Left renal pelvis (tissue), 4 donors: ENCODE measurements at places on chromosomes 1 and 21. TPM values are rescaled to one million over a fixed set of nuclear protein-coding genes. Genes with fewer than 3 reads are reported as not detected.

- DNase-seq = no peak
Observed at GRCh38 chr1:162007466-162007865, 16.2 kb downstream of the OLFML2B start.

- no peak for DNase-seq
Observed at GRCh38 chr1:10325521-10325920, 73.3 kb upstream of the PGD start.

DNA sequence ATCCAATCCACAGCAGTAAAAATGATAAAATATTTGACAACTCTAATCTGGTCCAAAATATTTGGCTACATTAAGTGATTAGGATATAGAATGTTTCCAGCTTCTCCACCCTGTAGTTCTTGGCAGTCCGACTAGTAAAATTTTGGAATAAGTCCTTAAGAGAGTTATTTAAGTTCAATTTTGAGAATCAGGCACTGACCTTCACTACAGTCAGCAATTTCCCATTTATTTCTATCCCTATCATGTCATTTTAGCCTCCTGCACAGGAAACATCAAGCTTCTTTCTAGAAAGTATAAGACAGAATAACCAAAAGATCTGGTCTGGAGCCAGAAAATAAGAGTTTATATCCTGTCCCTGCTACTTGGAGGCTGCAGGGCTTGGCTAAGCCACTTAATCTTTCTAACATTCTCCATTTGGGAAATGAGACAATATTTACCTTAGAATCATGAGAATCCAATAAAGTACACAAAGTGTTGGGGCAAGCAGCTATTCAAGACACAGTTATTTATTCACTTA lies 162.2 kb downstream of the DPYD start:
- peak; percentile 27 for DNase-seq

DNA sequence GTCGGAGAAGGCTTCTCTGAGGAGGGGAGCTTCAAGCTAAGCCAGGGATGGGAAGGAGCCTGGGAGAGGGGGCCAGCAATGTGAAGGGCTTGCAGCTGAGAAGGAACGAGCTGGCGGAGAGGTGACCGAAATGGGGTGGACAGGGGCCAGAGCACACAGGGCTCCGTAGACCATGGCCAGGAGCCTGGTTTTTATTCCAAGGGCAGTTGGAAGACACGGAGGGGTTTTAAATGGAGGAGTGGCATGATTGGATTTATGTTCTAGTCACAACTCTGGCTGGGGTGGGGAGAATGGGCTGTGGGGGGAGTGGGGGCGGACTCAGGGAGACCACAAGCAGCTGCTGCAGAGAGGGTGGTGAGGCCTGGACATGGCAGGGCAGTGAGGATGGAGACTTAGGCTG lies 5.1 kb upstream of the EPS8L3 start:
- DNase-seq = no peak

DNA sequence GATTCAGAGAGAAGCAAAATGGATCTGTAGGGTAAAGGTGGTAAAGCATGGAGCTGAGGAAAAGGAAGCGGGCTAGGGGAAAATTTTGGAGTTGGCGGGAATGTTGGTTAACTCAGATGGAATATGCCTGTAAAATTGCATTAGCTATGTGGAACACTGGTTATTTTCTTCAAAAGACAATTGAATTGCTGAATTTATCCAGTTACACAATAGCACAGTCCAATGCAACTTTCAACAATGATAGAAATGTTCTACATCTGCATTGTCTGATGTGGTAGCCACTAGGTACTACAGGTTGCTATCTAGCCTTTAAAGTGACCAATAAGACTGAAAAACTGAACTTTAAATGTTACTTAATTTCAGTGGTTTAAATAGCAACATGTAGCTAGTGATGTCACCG lies 315.2 kb downstream of the ASTN1 start:
- no peak for DNase-seq

The CAMK1G gene
- polyA plus RNA-seq = 4.9 TPM

- no peak for DNase-seq
Observed at GRCh38 chr1:230120289-230120920, 53.4 kb downstream of the GALNT2 start.

DNA sequence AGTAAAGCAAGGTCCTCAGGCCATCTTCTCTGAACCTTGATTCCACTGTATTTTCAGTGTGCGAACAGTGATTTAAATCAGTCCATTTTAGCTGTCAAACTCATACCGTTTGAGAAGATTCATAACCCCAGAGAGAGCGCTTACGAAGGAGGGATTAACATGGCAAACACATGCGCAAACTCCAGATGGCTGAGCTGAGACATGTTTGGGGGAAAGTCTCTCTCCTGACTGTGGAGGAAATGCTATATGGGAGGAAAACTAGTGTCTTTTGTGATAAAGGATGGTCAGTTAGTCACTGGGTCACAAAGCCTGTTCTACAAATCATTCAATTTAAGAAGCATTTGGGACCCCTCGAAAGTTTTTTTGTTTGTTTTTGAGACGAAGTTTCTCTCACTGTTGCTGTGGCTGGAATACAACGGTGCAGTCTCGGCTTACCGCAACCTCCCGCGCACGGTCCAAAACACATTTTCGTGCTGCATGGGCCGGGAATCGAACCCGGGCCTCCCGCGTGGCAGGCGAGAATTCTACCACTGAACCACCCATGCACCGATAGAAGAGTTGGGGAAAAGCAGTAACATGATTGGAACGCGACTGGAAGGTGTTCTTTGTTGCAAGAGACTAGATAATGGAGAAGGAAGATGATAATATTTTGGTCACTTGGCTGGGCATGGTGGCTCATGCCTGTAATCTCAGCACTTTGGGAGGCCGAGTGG lies 58.4 kb upstream of the CXADR start:
- DNase-seq = no peak

The TTC24 gene
- 0.89 TPM for polyA plus RNA-seq

The S100A12 gene
- polyA plus RNA-seq = not detected

DNA sequence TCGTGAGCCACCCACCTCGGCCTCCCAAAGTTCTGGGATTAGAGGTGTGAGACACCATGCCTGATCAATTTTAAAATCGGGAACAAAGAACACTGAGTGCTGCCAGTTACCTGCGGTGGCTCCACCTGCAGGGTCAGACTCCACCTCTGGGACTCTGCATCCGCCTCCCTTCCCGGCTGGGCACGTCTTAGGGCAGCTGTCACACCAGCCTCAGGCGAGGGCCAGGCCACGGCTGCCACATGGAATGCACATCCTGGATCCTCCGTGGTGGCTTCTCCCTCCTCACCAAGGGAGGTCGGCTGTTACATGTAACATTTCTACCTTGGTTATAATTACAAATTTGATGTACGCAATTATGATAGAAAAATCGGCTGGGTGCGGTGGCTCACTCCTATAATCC lies 5.9 kb upstream of the MXRA8 start:
- no peak for DNase-seq

GRCh38 chr1:185087101-185087500 lies 41.7 kb downstream of the RNF2 start:
- no peak for DNase-seq

DNA sequence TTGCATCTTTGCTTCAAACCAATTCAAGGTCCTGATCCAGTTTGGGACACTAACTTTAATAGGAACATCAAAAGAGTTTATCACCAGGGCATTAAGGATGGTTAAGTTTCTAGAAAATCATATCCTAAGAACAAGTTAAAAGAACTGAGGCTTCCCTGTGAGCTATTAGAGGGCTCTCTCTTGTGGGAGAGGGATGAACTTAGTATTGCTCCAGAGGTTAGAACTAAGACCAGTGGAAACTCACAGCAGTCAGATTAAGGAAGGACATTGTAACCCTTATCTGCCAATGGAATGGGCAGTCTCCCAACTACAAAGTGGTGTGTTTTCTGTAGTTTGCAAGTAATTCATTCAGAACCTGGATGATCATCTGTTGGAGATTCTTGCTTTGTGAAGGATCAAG lies 36.8 kb downstream of the UBE2U start:
- no peak for DNase-seq

GRCh38 chr1:44266400-44267344 lies 53.4 kb downstream of the DMAP1 start:
- DNase-seq = no peak

The FMO4 gene
- polyA plus RNA-seq = 15.7 TPM

DNA sequence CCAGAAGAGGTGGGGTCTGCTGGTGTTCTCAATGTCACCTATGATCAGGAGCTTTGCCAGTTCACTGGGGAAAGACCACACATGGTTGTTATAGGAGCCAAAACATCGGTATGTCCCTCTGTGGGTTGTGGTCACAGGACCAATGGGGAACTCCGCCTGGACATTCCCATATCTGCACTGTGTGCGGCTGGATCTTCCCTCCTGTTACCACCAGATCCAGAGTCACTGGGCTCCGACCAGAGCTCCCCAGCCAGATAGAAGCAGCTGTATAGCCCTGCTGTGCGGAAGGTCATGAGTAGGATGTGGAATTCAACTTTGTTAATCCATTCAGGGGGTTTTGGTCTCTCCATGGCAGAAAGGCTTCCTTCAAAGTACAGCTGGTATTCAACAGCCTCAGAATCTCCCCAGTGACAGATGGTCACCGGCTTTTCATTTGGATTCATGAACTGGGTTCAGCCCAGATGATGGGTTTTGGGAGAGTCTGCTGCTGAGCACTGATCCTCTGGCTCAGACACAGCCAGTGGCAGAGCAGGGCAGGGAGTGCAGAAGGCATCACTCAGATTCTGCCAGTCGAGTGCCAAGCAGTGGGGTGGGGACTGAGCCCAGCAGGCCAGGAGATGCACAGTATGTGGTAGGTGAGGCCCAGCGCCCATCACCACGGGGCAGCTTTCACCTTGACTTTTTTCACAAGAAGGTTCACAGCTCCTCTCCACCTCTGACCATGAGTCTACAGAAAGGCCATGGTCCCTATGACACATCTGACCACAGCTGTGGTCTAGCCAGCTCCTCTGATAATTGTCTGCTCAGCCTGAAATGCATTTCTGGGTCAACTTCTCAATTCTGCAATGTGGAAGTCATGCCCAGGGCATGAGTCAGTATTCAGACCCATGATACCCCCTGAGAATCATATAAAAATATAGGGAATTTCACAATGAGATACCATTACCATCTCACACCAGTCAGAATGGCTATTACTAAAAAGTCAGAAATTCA lies 2.9 kb upstream of the SHCBP1L start:
- DNase-seq = no peak

- DNase-seq = no peak
Observed at GRCh38 chr1:23171181-23171755, 2.6 kb upstream of the LUZP1 start.

GRCh38 chr1:219666242-219666641 lies 53.3 kb upstream of the ZC3H11B start:
- no peak for DNase-seq

DNA sequence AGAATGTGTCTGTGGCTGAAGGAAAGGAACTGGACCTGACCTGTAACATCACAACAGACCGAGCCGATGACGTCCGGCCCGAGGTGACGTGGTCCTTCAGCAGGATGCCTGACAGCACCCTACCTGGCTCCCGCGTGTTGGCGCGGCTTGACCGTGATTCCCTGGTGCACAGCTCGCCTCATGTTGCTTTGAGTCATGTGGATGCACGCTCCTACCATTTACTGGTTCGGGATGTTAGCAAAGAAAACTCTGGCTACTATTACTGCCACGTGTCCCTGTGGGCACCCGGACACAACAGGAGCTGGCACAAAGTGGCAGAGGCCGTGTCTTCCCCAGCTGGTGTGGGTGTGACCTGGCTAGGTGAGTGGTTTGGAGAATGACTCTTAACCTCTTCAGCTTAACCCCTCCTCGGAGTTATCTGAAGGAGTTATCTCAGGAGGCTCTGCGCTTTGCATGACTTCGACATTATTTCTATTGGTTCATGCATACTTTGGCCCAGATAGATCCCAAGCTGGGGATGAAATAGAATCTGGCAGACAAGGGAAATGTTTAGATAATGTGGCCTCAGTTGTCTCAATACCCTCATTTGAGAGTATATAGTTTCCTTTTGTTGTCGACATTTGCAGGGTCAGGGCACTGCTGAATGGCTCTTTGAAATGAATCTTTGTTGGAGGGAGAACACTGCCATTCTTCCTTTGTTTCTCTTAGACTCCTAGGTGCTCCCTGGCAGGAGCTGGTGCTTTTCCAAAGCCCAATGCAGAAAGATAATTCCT lies 39.7 kb downstream of the PTGFRN start:
- no peak for DNase-seq

DNA sequence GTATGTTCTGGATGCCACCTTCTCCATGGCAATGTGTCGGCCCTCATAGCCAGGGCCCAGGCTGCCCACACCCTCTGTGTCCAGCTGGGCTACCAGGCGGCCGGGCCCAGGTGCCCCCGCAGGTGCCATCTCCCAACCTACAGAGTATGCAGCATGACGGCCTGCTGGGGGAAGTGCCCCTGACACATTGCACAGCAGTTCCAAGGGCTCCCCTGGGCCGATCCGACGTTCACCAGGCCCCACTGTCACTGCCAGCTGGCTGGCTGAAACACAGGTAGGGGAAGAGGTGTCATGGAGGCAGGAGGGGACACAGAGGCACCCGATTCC lies 5.4 kb downstream of the IGSF8 start:
- DNase-seq = no peak

GRCh38 chr1:175317779-175318178 lies 125.2 kb upstream of the KIAA0040 start:
- no peak for DNase-seq

DNA sequence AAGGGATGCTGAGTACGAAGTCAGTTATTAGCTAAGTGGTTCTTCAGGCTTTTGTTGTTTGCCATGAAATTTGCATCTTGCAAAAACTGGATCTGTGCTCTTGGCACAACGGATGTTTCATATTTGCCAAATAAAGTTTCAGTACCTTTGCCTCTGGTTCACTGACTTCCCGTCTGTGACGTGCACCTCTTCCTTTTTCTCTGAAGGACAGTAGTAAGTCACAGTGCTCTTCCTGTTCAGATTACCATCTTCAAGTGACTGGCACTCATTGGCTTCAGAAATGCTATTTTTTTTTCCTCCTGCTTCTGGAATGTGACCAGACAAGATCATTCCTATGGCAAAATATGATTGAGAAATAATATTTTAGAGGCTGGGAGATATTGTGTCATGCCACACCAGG lies 75.9 kb upstream of the GREM2 start:
- no peak for DNase-seq

DNA sequence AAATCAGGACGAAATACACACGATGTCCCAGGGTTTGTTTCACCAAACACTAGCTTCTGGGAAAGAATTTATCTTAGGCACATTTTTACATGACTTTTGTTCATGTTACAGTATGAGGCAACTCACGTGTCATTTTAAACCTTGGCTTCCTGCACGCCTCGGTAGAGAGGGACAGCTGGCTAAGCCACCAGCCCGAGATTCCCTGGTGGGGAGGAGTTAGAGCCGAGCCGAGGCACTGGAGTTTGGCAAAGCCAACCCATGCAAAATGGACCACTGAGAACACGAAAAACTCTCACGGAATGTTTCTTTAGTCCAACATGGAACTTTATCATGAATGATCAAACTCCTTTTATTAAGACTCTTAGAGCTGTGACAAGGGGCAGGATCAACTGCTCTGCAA lies 240.0 kb downstream of the DYRK1A start:
- no peak for DNase-seq
